ENCODE measurements at places on chromosomes 7 and 10.
A peak's percentile ranks its signal among the peaks of the same experiment; 100 is the strongest.

- DNase-seq = peak; percentile 80
Measured at GRCh38 chr7:141071260-141071854, 2.5 kb upstream of the TMEM178B start.

- DNase-seq = no peak
Measured at GRCh38 chr10:132536241-132536876, 1.2 kb upstream of the INPP5A start.

GRCh38 chr10:100043796-100044195 is 34.0 kb upstream of the DNMBP start:
- DNase-seq = no peak

DNA sequence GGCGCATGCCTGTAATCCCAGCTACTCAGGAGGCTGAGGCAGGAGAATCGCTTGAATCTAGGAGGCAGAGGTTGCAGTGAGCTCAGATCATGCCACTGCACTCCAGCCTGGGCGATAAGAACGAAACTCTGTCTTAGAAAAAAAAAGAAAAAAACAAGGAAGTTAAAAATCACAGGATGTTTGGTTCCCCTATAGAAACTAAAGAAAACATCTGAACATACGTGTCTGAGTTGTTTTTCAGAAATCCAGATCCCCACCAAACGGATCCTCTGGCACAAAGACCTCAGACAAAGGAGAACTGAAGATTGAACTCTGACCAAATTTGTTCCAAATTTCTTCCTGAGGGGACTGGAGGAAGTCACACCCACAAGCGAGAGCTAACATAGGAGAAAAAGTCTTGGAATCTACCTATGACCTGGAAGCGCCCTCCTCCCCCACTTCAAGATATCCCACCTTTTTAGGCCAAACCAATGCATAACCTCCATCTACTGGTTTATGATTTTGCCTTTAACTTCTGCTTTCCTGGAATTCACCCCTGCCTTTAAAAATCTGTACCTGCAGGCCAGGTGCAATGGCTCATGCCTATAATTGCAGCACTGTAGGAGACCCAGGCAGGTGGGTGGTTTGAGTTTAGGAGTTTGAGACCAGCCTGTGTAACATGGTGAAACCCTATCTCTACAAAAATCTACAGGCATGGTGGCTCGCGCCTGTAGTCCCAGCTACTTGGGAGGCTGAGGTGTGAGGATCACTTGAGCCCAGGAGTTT is 19.7 kb upstream of the SIRT1 start:
- DNase-seq = no peak

GRCh38 chr7:99843808-99844207 is 16.0 kb downstream of the CYP3A43 start:
- no peak for DNase-seq

DNA sequence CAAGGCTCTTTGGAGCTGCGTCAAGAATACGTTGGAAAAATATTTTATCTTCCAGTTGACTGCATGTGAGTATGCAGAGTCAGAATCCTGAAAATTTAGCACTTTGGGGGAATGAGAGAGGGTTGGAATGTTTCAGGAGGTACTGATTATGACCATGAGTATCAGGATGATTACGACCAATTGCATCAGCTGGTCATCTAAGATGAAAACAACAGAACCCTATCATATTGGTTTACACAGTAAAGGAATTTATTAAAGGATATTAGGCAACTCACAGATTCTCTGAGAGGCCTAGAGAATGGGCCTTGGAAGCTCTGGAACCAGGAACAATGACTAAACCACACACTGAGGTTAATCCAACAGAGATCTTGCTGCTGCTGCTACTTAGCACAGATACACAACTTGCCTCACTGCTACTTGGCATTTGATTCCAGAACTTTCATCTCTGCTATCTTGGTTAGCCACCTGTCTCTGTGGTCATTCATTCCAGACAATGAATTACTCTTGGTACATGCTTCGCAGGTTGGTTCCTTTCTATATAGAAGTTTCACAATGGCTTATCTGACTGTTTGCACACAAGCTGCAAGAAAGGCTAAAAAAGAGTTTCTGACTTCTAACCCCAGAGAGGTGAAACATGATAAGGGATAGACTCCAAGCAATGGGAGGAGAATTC is 68.0 kb upstream of the CTTNBP2 start:
- DNase-seq = no peak

DNA sequence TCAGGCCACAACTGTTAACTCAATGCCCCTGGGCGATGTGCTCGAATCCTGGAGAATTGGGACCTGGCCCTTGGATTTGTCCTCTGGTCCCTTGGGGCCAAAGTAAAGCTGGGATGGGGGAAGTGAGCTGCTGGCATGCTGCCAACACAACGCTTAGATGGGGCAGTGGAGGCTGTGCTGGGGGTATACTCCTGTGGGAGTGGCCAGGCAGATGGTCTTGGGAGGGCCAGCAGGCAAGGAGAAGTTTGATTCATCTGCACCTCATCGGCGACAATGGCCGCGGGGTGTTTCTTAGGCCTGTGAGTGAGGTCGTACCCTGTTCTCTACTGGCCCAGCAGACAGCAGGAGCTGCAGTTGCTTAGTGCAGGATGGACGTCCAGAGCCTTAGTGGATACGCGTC is 139.0 kb upstream of the MTPN start:
- DNase-seq = no peak

GRCh38 chr10:49654036-49654693 is 25.3 kb upstream of the C10orf53 start:
- no peak for DNase-seq

DNA sequence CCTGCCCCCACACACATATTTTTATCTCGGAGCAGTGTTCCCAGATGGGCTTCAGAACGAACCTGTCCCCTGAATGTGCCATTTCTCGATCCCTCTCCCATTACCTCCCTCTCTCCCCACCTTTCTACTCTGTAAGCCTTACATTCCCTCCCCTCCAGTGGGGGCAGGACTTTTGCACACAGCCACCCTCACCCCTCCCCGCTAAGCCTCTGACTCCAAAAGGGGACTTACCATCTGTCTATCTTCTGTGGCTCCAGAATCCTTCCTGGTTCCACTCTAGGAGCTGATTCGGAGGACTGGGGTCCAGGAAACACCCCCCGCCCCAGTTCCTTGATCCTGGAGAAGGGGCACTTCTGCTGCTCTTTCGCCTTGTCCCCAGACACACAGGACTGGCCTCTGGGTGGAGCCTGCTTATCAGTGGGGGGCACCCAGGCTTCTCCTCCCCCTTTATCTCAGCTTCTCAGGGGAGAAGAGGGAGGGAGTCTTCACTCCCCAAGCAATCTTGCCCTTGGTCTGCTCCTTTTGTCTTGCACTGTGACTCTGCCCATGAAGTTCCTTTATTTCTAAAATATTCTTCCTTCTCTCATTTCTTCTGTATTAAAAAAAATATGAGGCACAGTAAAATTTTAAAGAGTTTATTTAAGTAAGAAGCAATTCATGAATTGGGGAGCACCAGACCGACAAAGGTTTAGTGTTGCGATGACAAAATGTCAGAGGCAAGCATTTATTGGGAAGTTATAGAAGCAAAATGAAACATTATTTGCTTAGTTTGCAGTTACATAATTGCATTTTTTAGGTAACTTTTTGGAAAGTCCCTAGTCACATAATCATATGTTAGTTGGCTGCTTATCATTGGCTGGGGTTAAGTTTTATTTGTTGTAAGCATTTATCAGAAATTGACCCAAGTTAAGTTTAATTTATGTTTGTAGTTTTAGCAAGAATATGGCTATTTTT is at the start of gene KEL:
Gene KEL (minus strand): TSS at position 391 of the 954 bp plus-strand sequence. CDS start 157 bp downstream, at position 234.
- DNase-seq = peak; percentile 23

DNA sequence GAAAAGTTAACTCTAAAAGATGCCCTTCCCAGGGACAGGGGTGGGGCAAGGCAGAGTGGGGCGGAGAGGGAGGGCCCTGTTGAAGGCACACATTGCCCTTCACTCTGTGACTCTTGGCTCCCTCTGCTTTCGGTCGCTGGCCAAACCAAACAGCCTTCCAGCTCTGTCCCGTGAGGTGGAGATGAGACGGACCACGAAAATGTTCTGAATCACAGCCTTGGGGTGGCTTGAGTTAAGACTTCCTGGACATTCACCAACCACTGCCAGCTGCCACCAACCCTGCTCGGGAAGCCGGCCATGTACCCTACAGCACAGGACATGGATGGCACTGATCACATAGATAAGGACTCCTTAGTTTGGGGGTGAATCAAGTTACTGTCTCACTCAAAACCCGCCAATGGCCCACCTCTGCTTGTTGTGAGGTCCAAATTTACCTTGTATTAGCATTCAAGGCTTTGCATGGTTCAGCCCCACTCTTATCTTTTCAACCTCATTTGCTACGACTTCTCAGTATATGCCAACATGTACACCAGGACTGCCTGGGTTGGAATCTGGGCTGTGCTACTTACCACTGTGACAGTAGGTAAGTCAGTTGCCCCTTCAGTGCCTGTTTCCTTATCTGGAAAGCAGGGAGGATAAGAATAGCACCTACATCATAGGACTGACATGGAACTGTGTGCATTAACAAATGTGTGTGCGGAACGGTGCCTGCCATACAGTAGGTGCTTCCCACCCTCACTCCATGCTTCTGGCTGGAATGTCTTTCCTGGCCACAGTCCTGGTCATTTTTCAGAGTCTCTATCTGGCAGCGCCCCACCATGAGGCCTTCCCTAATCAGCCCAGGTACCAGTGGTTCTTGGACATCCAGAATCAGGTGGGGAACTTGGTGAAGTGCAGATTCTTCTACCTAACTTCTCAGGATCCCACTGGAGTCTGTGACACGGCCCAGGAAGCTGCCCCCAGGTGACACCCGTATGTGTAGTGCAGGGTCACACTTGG is 28.0 kb downstream of the ITPRIP start:
- no peak for DNase-seq

DNA sequence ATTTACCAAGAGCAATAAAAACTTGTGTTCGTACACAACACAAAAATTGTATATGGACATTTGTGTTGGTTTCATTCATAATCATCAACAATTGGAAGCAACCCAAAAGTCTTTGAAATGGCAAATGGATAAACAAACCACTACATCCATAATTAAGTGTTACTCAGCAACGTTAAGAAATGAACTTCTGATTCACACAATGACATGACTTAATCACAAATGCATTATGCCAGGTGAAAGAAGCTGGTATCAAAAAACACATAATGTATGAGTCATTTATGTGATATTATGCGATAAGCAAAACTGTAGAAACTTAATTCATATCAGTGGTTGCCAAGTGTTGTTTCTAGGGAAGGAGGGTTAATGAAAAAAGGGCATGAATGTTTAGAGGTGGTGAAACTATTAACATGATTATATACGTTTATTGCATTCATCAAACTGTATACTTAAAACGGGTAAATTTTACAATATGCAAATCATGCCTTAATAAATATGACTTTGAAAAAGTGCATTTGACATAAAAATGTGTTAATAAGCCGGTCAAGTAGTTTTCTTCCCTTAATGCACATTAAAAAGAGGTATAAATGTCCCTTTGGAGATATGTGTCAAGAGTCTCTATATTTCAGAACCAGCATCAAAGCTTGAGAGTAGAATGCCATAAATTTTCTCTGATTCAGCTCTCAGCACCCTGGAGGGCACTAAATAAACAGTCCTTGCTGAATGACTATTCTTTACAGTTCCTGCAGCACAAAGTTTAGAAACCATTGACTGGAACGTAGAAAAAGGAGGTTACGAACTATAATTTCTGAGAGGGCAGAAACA is 84.8 kb upstream of the GRM3 start:
- DNase-seq = no peak

- DNase-seq = no peak
Measured at GRCh38 chr10:114195079-114195478, 15.9 kb downstream of the TDRD1 start.

- DNase-seq = no peak
Measured at GRCh38 chr10:98994030-98994429, 241.6 kb downstream of the HPSE2 start.

DNA sequence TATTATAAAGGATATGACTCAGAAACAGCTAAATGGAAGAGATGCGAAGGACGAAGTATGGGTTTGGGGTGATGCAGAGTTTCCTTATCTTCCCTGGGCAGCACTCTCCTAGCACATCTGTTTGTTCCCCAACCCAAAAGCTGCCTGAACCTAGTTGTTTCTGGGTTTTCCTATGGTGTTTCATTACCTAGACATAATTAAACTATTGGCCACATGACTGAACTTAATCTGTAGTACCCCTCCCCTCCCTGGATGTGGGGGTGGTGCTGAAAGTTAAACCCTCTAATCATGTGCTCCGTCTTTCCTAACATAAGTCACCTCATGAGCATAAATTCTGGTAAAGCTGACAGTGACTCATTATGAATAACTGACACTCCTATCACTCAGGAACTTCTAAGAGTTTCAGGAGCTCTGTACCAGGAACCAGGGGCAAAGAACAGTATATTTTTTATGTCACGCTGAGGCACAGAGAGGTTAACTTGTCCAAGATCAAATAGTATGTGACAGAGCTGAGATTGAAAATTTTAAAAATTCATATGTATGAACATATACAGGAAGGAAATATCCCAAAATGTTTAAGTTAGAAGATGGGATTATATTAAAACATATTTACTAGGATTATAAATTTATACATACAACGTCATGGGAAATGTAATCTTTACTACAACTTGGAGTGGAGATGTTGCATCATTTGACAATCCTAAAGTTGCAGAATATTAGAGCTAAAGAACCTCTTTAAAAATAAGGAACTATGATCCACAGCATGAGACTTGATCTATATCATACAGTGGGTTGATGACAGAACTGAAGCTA is 4.8 kb downstream of the STRIP2 start:
- DNase-seq = no peak

DNA sequence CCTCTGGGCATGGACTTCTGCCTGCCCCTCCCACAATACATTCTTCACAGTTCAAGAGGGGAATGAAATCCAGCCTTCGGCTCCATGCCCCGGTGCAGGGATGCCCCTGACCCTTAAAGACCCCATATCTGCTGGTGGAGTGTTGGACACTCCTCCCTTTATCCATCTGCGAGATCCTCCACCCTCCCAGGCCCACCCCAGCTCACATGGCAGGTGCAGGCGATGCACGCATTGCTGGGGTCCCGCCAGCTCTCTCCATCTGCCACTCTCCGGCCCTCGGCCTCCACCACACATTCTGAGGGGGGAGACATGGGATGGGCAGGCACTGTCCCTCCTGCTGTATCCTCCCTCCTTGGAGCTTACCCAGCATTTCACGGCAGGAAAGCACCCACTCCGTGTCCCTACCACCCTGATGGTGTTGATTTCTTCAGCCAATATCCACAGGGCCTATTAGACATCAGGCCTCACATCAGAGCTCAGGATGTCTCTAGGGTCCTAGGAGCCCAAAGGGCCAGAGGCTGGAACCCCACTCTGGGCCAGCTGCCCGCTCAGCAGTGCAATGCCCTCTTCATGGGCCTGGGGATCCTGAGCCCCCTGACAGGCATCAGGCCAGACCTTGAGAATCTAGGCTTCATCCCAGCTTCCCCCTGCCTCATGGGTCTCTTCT is 18.3 kb downstream of the ATP6V1F start:
- no peak for DNase-seq

GRCh38 chr10:109173121-109173520 is 750.2 kb downstream of the XPNPEP1 start:
- DNase-seq = no peak

GRCh38 chr10:119438717-119439116 is 103.8 kb downstream of the RGS10 start:
- no peak for DNase-seq

- no peak for DNase-seq
Measured at GRCh38 chr7:36343548-36343947, 46.1 kb upstream of the ANLN start.
